Hematopoietic multipotent progenitor cell treated with erythropoietin and hydrocortisone succinate and interleukin-3 and kit ligand, for 6 days (in vitro differentiated cells): ENCODE measurements at places on chromosomes 7 and 10.

- DNase-seq = no peak
These were observed 205.0 kb downstream of the PTPRN2 start for GRCh38 chr7:158382363-158383254.

- peak; percentile 45 for DNase-seq
These were observed 6.9 kb downstream of the C10orf62 start for GRCh38 chr10:97596101-97597082.

GRCh38 chr7:82080254-82080927, 310.5 kb upstream of the HGF start:
- no peak for DNase-seq

GRCh38 chr7:66737667-66738066, 2.9 kb upstream of the RABGEF1 start:
- no peak for DNase-seq

DNA sequence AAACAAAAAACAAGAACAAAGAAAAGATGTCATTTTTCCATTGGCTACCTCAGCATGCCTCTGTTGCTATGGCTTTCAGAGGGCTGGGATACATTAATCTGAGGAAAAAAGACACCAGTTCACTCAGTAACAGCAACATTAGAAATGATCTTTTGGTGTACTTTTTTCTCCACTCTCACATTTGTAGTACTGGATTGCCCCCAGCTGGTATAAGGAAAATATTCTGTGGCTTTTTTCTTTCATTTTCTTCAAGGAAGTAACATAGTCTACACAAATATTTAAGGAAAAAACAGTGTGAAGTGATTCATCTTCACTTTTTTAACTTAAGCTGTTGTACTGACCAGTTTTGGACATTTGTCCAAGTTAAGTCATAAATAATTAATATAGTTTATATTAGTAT, 482.3 kb downstream of the SORCS1 start:
- DNase-seq = no peak

- peak; percentile 64 for DNase-seq
These were observed 14.2 kb upstream of the SYPL1 start for GRCh38 chr7:106126170-106126938.

- no peak for DNase-seq
These were observed 407.0 kb downstream of the SORCS1 start for GRCh38 chr10:106757521-106757920.

GRCh38 chr10:61821693-61822092, 79.8 kb upstream of the ARID5B start:
- no peak for DNase-seq

DNA sequence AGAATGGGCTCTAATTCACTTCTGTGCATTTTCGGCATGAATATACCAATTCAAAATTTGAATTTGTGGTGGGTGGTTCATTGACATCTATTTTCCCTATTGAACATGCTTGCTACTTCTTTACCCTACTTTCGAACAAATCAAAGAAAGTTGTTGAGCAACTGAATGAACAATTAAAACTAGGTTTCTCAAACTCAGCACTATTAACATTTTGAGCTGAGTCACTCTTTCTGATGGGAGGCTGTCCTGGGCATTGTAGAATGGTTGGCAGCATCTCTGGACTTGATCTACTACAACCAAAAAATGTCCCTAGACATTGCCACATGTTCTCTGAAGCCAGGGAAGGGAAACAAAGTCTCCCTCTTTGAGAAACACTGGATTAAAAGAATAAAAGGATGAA, 116.7 kb downstream of the COL28A1 start:
- no peak for DNase-seq

GRCh38 chr7:105992905-105993304, 29.8 kb downstream of the CDHR3 start:
- DNase-seq = no peak

GRCh38 chr7:155064186-155064585, 5.9 kb upstream of the HTR5A start:
- no peak for DNase-seq

DNA sequence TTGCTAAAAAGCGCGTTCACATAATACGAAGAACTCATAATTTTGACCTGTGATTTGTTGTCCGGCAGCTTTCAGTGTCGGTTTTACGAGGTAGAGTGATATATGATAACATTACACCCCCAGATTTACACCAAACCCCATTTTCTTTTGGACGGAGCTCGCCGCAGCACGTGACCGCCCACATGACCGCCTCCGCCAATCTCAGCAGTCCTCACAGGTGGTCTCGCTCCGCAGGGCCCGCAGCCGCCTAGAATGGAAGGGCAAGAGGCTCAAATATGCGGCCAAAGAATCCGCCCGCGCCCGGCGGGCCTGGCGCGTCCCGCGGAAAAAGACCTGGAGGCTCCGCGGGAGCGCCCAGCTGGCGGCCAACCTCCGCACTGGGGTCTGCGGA, at the start of gene HOXA7:
Gene HOXA7, minus strand, starts transcription at position 168 of the 391 bp plus-strand sequence. Its CDS starts 130 bp downstream, at position 38.
- DNase-seq = peak; percentile 49

DNA sequence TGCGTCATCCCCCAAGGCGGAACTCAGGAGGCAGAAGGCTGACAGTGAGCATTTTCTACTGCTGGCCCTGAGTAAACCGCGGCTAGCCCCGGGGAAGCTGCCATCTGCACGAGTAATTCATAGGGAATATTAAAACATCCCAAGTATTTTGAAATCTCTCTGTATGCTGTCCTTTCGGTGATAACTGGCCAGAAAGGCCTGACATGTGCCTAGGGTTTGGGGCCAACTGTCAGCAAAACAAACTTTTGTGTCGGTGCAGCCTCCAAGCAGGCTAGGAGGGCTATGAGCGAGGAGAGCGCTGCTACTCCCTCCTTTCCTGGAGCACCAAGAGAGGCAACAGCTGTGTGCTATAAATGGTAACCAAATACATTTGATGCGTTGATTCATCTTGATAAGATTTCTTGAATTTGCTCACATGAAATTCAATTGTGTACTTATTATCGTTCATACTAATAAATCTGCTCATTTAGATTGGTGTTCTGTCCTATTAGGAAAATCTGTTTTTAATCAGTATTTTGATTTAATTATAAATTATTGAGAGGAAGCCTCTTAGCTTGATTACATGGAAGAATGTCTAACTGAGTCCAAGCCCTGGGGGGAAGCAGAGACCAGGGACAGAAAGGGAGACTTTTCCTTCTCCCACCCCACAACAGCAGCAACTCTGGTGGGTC, 124.4 kb upstream of the NPS start:
- no peak for DNase-seq

GRCh38 chr7:26461518-26461917, 169.9 kb downstream of the SNX10 start:
- no peak for DNase-seq

DNA sequence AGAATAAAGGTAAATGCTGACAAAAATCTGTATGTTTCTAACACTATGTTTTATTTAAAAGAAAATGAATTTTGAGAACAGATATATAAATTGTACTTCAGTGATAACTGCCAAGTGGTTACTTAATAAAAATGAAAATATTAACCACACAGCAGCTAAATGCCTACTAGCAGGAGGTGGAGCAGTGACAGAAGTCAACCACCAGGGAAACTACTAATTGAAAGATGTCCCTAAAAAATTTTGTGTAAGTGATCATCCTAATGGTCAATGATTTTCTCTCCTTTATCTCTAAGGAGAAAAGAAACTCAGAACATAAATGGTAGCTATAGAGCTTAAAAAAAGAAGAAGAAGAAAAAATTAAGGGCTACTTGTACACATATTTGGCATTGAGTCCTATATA, 22.9 kb downstream of the WNT16 start:
- DNase-seq = no peak

DNA sequence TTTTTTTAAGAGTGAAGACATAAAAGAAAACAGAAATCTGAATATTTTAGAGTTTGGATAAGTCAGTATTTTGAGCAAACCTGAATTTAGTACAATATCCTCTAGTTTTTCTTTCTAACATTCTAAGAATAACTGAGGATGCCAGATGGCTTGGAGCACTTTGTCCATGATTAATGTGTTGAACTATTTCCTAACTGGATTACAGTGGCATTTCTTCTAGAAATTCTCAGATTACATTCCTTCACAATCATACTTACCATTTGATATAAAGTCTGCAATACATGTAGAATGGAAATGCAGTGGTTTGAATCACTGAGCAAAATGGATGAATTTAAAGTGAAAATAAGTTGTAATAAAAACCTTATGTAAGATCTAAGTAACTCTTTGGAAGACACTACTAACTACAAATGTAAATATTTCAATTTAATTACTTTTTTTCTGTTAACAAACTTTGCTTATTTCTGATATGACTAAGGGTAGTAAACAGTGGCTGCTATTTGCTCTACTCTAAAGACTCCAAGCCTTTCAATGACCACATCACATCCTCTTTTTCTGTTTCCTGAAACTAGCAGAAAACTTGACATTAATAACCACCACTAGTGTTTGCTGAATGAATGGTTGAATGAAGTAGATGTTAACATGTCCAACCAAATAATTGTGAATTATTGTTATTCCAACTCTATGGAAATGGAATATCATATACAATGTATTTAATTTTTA, 102.8 kb downstream of the PRKG1 start:
- DNase-seq = no peak

DNA sequence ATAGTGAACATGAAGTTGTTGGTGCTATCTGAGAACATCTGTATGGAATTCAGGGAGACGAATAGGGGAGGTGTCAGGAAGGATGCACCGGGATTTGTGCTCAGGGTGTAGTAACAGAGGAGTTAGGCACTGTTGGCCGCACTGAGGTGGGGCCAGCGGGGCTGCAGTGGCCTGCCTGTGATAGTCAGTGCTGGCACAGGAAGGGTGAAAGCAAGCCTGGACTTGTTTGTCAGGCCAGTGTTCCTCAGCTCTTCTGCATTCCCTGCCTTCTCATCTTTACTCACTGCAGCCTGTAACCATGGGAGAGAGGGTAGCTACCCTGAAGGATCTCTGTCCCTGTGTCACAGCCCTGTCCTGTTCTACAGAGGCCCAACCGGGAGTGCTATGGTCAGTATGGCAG, 81.3 kb downstream of the SH2D4B start:
- DNase-seq = no peak

- DNase-seq = no peak
These were observed 117.3 kb upstream of the CDK6 start for GRCh38 chr7:92953657-92954056.

DNA sequence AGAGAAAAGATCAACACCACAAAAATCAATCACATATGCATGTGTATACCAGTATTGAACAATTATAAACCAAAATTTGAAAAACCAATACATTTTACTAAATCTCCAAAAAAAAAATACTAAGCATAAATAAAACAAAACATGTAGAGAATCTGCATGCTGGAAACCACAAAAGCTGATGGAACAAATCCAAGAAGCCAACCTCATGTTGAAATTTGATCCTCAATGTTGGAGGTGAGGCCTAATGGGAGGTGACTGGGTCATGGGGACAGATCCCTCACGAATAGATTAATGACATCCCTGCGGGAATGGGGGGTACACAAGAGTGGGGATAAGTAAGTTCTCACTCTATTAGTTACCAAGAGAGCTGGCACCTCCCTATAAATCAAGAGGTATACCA, 82.5 kb downstream of the OAT start:
- no peak for DNase-seq

GRCh38 chr10:50951365-50951764, 65.9 kb upstream of the A1CF start:
- DNase-seq = no peak

GRCh38 chr7:2446676-2447075, 29.5 kb downstream of the GRIFIN start:
- no peak for DNase-seq

GRCh38 chr7:74012842-74013249, 15.1 kb upstream of the ELN start:
- no peak for DNase-seq

DNA sequence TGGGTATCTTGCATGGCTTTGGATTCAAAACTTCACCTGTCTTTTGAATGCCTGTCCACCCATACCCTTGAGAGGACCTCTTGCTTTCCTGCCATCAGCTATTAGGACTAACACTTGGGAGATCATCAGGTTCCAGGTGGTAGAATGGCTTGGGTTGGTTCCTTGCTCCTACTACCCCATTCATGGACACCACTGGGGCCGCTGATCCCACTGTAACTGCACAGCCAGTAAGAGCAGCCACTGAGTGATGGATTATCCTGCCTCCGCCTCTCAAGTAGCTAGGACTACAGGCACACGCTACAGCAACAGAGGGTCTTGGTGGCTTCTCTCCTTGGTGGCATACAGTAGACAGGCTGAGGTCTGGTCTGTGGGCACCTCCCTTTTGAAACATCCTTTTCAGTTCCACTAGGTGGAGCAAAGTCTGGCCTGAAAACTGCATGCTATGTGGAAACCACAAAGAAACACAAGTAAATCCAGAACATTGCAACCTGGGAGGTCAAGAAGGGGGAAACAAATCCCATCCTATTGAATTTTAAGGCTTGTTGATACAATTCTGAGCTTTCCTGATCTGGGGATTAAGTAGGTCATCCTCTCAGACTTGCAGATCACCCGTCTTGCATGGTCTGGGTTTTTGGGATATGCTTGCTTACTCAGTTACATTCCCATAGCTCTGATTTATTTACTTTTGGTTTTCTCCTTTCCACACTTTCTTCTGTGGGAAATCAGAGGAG, 9.4 kb downstream of the WBP1L start:
- DNase-seq = peak; percentile 83

GRCh38 chr7:16404636-16405035, 16.7 kb downstream of the CRPPA start:
- DNase-seq = no peak

DNA sequence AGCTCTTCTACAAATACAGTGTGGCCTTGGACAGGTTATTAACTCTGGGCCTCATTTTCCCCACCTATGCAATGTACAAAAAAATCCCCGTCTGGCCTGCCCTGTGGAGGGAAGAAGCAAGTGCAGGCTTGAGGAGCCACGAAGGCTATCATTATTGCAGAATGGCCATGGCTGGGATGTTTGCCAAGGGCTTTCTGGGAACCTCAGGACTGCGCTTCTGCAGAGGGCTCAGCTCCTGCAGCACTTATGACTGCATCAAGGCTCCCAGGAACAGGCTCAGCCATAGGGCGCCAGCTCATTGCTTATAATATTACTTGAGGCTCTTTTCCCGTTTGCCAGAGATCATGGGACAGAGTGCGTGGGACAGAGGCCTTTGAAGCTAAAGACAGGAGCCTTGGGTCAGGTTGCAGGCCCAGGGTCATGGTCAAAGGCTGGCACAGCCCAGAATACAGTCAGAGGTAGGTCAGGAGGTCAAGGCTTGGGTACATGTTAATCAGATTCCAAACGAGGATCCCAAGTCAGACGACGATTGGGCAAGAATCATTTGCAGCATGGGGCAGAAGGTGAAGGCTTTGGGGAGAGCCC, 20.6 kb upstream of the C10orf105 start:
- DNase-seq = peak; percentile 78

GRCh38 chr10:114261076-114261475, 22.0 kb downstream of the VWA2 start:
- DNase-seq = peak; percentile 43

DNA sequence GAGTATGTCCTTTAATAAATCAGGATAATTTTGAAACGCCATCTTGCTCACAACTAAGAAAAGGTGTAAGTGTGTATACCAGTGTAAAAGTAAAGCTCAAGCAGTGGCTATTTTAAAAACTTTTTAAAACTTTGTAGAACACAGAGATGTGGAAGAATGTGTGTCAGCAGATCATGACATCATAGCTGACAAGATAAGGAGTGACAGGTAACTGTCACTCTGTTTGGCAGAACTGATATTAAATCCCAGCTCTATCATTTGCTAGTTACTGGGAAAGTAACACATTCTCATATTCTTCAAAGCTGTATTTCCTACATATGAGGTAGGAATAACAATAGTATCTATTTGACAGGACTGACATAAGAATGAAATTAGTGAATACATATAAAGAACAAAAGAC, 63.9 kb upstream of the RNF148 start:
- no peak for DNase-seq
